ENCODE measurements at places on chromosomes 4 and X.
A peak's percentile ranks its signal among the peaks of the same experiment; 100 is the strongest.

GRCh38 chr4:155809835-155810234 lies 51.0 kb downstream of the GUCY1B1 start:
- no peak for DNase-seq

GRCh38 chrX:71440401-71440800 lies 74.2 kb downstream of the TAF1 start:
- DNase-seq, result no peak

- no peak for DNase-seq
Observed at GRCh38 chr4:85717351-85717750, 242.4 kb downstream of the ARHGAP24 start.

DNA sequence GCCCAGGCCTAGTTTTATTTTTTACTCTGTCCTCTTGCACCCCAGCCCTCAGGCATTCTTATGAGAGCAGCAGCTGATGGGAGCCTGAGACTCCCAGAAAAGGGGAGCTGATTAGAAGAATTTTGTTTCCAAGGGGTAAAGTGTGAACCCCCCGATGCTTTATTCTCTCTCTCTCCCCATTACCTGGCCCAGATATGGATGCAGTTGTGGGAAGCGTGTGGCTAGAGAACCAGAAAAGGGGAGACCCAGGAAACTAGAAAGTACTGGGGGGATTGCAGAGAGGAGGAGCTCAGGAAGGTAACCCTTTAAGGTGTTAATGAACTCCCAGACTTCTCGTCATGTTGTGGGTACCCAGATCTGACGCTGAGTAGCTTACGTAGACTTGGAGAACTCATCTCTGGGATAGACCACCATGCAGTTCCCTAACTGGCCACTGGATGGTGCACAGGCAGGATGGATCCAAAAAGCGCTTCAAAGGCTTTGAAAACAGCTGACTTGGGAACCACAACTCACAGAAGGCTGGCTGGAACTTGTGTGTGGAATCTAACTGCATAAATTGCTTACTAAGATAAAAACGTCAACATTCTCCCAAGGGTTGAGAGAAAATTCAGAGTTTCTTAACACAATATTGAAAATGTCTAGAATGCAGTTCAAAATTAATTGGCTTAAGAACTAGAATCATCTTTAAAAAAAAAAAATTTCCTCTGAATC lies 64.7 kb downstream of the TBC1D14 start:
- DNase-seq, result peak; percentile 58

Data from effector memory CD4-positive, alpha-beta T cell (primary cell).